NCI-H146 (cell line): ENCODE measurements at places on chromosomes 11 and 22.

- DNase-seq, result no peak
Observed at GRCh38 chr11:117828611-117829368, 4.2 kb upstream of the FXYD2 start.

- DNase-seq, result no peak
Observed at GRCh38 chr11:894575-895201, 15.9 kb downstream of the CHID1 start.

DNA sequence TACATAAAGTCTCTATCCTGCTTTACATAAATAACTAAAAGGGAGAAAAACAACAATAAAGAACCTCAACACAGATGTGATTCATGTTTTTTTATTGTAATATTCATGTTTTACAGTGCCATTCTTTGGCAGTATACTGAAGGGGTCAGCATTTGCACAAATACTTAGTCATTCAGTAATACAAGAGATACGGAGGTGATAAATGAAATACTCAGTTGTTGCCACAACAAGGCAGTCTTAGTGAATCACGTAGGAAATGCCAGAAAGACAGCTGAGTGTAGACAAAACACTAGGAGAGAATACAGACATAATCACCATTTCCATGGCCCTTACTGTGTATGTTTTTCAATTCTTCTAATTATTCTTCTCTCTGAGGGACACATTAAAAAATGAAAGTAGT is 910.4 kb downstream of the METTL15 start:
- no peak for DNase-seq

- DNase-seq, result no peak
Observed at GRCh38 chr11:69344570-69345145, 50.7 kb downstream of the MYEOV start.

DNA sequence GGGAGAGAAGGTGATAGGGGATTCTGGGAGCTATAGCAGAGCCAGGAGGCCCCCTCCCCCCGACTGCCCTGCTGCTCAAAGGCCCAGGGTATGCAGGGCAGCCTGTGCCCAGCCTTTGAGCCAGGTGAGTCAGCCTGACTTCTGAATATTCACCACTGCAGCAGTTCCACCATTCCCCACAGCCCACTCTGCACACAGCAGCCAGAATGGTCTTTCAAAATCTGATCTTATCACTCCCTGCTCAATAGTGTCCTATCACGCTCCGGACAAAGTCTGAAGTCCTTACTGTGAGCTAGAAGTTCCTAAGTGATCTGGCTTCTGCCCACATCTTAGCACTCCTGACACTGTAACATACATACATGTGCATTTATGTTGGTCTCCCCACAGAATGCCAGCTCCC is 111.7 kb downstream of the BUD13 start:
- DNase-seq, result no peak

DNA sequence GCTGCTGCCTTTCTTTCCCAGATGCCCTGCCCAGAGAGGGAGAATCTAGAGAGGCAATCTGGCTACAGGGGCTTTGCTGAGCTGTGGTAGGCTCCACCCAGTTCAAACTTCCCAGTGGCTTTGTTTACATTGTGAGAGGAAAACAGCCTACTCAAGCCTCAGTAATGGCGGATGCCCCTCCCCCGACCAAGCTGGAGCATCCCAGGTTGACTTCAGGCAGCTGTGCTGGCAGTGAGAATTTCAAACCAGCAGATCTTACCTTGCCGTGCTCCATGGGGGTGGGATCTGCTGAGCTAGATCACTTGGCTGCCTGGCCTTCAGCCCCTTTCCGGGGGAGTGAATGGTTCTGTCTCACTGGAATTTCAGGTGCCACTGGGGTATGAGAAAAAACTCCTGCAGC is 12.2 kb downstream of the BDNF start:
- DNase-seq, result no peak

DNA sequence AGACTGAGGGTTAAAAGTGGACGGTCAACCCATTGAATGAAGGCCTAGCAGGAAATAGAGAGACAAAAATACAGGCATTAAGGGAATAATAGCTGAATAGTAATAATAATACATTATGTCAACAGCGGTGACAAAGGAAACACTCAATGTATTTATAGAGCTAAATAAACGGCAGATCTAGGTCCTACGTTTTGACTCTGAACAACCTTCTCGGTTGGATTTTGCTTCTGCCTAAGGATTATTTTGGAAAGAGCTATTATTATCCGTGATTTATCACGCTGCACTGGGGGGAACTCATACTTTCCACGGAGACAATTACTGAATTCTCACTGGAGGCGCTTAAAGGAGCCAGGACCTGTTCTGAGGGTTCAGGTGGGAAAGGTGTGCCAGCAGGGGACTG is 118.2 kb upstream of the KIRREL3 start:
- DNase-seq, result peak; percentile 42

GRCh38 chr11:69005183-69005630 is 7.8 kb downstream of the MRGPRF start:
- DNase-seq, result no peak

DNA sequence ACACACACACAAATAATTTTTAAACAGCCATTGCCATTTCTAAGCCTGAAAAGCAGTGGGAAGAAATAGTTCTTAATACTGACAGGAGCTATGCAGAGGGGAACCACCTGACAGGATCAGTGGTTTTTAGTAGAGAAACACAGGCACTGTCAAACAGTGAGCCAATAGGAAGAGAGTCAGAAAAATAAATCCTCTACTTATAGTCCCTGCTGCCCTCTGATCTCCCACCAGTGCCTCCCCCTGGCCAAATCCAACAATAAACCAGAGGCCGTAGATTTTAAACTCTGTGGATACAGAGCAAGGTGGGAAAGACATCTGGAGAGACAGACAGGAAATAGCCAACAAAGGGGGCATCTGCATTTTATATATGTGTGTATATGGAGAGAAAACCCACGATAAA is 7.9 kb upstream of the OR56B4 start:
- DNase-seq, result no peak

- no peak for DNase-seq
Observed at GRCh38 chr11:70853068-70853769, 399.2 kb downstream of the SHANK2 start.

DNA sequence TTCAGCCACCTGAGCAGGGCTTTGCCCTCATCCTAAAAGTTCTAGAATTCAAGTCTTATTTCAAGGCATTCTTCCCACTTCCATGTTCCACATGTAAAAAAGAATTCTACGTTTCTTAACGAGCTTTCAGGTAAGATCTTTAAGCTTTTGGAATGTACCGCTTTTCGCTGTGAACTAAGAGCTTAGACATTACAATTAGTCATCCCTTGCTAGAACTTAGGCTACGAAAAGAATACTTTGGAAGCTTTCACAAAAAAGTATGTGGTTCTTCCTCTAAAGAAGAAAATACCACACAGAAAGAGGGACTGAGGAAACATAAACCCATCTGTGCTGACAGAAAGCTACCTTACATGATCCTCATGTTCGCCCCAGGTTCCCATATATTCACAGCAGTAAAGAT is 1.9 kb downstream of the NUMA1 start:
- no peak for DNase-seq

- DNase-seq, result no peak
Observed at GRCh38 chr11:127042445-127042844, 41.9 kb upstream of the KIRREL3 start.

DNA sequence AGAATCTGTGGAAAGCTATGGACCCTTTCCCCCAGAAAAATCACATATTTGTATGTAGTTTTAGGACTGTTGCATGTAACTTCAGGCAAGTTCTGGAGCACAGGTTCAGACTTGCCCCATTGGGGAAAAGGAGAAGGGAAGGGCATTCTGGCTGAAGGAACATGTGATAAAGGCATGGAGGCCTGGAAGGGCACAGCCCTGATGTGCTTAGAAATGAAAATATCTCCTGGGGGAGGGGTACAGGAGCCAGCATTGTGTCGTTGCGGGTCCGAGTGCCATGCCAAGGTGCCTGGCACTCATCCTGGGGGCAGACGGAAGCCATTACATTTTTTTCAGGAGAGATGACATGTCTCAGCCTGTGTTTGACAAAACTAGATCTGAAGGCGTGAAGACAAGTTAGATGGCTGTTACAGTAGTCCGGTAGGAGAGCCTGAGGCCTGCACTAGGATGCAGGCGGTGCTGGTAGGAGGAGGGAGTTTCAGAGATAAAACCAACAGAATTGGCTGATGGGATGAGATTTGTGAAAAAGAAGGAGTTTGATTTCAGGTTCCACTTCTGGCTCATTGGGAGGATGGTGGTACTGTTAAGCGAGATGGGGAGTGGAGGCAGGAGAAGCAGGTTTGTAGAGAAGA is 96.9 kb downstream of the TEAD1 start:
- no peak for DNase-seq

GRCh38 chr22:36065775-36066544 is 37.3 kb upstream of the RBFOX2 start:
- peak; percentile 89 for DNase-seq

GRCh38 chr11:34444428-34444827 is 5.7 kb downstream of the CAT start:
- no peak for DNase-seq

- peak; percentile 54 for DNase-seq
Observed at GRCh38 chr11:124867700-124868099, 2.5 kb downstream of the ROBO3 start.

DNA sequence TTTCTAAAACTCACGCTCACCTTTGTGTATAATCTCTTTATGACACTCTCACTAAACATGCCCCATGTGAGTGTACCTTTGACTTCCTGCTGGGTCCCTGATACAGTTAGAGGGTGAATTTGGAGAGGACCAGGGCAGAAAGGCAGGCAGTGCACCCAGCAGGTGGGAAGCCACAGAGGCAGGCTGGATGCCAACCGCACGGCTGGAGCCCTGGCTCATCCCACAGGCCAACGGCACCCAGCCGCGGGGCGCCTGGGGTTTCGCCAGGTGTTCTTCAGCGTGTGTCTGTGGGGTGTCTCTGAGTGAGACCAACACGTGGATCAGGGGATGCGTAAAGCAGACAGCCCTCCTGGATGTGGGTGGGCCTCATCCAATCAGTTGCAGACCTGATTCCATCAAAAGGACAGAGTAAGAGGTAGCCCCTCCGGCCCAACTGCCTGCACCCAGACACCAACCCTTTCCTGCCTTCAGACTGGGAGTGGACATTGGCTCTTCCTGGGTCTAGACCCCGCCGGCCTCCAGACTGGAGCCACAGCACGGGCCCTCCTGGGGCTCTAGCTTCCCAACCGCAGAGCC is 51.6 kb downstream of the DHCR7 start:
- DNase-seq, result peak; percentile 95

- no peak for DNase-seq
Observed at GRCh38 chr11:123173040-123173855, 21.8 kb downstream of the CLMP start.

DNA sequence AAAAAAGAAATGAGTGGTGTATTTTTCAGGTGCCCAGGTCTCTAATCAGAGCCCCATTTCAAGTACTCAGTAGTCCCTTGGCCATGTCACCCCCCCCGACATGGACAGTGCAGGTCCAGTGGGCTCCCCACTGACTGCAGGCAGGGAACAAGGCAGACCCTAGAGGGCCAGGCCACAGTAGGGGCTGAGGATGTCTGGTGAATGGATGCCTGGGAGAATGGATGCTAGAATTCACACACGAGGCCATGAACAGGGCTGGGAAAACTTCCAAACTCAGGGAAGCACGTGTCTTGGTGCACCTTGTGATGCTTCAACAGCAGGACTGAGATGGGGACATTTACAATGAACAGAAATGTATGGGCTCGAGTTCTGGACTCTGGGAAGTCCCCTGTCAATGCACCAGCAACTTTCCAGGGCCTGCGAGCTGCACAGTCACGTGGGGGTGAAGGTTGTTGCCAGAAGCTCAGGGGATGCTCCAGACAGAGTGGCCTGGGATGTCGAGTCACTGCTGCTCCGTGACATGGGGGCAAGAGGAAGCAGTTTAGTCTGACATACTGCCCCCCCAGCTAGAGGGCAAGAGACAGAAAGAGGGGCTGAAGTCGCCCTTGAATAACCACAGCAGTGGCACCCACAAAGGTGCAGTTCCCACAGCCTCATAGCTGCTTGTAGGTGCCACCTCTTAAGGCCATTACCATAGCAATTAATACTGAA is 3.1 kb downstream of the APOBEC3G start:
- DNase-seq, result no peak

DNA sequence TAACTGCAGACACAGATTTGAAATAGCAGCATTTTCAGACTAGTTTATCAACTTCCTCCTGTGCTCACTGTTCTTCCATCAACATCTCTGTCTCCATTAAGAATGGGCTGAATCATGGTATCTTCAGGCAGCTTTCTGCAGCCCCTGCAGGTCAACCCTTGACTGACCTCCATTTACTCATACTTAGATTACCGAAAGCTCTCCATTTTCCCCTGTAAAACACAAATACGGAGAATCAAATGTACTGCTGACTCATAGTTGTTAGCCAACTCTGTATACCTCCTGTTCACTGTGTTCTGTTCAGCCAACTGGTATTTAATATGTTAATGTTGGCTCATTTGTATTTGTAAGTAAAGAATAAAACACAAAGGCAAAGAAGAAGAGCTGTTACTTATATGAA is 364.0 kb downstream of the CASP12 start:
- DNase-seq, result no peak

- no peak for DNase-seq
Observed at GRCh38 chr11:28245131-28245530, 136.9 kb downstream of the METTL15 start.

DNA sequence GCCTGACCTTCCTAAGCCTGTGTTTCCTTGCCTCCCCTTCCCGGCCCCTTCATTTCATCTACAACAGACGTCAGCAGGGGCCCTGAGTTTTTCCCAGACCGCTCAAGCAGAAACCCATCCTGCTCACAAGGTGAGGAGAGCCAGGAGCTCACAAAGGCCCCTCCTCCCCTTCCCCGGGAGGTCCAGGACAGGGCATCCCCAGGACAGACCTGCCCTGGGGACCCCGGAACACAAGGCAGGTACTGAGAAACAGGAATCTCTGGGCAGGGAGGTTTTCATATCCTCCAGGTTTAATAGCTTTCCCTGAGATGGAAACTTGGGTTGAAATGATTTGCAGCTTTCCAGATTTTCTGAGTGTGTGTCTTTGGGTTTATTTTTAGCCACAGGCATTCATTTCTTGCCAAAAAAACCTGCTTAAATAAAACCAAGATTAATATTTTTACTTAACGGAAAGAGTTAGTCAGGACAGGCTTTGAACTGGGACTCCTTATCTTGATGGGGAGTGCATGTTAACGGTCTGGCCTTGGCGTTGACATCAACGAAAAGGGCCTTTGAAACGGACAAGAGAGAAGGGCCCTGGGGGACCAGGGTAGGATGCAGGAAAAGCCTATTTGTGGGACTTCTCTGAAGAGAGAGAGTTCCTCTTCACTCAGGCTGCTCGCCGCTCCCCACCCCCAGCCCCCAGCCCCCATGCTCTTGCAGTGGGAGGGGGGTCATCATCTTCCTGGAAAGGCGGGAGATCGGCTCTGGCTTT is 38.5 kb downstream of the TIMP3 start:
- DNase-seq, result no peak

GRCh38 chr11:93000511-93001476 is 31.3 kb downstream of the MTNR1B start:
- no peak for DNase-seq
